ENCODE measurements at places on chromosomes 2 and 18.
A peak's percentile ranks its signal among the peaks of the same experiment; 100 is the strongest.

- DNase-seq: peak; percentile 31
These were observed 34.0 kb downstream of the TSHZ1 start for GRCh38 chr18:75244351-75245313.

- no peak for DNase-seq
These were observed 50.4 kb downstream of the CLIP4 start for GRCh38 chr2:29165362-29166241.

DNA sequence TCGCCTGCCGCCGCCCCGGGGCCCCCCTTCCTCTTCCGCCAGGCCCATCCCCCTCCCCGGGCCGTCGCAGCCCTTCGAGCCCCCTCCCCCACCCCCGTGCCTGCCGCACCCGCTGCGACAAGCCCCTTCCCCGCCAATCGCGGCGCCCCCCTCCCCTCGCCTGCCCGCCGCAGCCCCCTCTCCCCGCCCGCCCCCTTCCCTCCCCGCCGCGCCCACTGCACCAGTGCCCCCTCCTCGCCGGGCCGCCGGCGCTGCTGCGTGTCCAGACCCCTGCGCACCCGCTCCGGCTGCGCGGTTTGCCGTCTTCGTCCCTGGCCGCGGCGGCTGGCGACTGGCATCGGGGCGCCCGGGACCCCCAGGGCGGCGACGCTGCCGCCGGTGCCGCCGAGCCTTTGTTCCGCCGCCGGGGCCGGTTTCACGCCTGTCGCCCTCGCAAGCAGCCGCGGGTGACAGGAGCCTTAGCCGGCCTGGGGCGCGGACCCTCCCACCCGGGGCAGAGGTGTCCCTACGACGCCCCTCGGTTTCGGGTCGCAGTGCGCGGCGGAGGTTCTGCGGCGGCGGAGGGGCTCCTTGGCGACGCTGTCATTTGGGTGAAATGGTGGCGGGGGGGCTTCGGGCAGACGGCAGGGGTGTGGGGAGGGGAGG, 18.1 kb downstream of the GPC1 start:
- no peak for DNase-seq

- no peak for DNase-seq
These were observed 405.8 kb upstream of the SLC39A10 start for GRCh38 chr2:195251214-195251613.

DNA sequence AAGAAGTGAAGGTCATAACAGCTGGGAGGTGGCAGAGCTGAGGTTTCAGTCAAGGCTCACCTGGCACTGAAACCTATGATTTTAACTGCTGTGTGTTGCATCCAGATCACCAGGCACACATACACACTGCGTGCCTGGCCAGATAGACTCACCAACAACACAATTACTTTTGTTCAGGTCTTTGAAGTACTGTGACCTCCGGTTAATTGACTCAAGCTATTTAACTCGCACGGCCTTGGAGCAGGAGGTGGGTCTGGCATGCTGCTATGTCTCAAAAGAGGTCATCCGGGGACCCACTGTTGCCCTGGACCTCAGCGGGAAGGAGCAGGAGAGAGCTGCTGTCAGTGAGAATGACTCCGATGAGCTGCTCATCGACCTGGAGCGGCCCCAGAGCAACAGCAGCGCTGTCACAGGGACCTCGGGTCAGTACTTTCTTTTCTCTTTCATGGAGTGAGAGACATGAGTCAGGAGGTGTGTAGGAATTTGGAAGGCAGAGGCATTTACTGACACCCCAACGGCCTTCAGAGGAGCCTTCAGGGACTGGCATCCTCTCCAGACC, 104.1 kb downstream of the ESCO1 start:
- no peak for DNase-seq

GRCh38 chr2:134331081-134331480, 77.2 kb downstream of the MGAT5 start:
- no peak for DNase-seq

- DNase-seq: no peak
These were observed 38.2 kb upstream of the PPM1B start for GRCh38 chr2:44130441-44130840.

GRCh38 chr18:63298400-63299365, 20.9 kb downstream of the BCL2 start:
- DNase-seq: no peak

- DNase-seq: no peak
These were observed 1899.8 kb upstream of the PIK3C3 start for GRCh38 chr18:40055262-40055661.

All from stimulated activated CD4-positive, alpha-beta T cell treated with anti-CD3 and anti-CD28 coated beads, Interleukin-4, amount 100 ng/mL, for 1 hour (primary cell).